Globus pallidus (tissue), 1 donor: ENCODE measurements at places on chromosomes 16 and 17.
A peak's percentile ranks its signal among the peaks of the same experiment; 100 is the strongest.

GRCh38 chr16:89556750-89557689 is 3.5 kb upstream of the RPL13 start:
- peak; percentile 97 for DNase-seq

DNA sequence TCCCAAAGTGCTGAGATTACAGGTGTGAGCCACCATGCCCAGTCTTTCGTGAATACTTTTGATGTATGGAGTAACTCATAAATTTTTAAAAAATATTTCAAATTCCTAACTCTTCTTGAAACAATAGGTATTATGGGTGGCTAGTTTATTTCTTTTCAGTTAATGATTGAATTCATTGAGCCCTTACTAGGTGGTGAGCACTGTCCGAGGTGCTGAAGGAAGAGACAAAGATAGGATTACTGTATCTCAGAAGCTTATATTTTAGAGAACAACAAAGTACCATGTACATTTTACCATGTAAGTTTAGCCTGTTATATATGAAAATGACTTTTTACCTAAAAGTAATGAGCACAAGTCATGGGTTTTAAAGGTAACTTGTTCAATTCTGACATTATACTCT is 418.3 kb downstream of the NPIPA7 start:
- no peak for DNase-seq

- no peak for DNase-seq
These were observed 98.5 kb downstream of the RAP1GAP2 start for GRCh38 chr17:2894782-2895181.

GRCh38 chr17:56908001-56908542 is 5.8 kb downstream of the TRIM25 start:
- DNase-seq: peak; percentile 16

- no peak for DNase-seq
These were observed 189.2 kb downstream of the SEC14L1 start for GRCh38 chr17:77329741-77330531.

DNA sequence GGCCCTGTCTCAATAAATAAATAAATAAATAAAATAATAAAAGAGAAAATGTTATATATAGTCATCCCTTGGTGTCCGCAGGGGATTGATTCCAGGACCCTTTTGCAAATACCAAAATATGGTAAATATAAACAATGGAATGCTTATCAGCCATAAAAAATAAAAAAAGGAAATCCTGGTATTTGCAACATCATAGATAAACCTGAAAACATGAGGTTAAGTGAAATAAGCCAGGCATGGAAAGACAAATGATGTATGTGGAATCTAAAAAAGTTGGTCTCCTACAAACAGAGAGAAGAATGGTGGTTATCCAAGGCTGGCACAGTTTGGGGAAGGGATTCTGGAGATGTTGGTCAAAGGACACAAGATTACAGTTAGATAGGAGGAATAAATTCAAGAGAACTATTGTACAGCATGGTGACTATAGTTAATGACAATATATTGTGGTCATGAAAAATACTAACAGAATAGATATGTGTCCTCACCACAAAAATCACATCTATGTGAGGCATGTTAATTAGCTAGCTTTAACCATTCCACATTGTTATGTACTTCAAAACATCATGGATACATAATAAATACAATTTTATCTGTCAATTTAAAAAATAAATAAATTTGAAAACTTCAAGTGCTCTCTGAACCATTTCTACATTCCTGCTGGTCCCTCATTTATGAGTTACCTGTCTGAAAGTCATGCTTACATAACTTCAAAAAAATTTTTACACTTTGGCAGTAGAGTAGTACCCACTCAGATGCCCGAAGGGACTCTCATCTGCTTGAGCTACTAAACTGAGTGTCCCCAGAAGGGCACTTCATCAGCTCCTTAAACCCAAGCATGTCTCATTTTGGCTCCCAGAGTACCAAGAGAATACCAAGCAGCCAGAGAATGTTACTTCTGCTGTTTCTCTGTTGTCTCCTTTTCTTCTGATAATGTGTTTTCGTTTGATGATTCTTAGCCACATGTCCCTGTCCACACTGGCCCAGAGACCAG is 26.6 kb downstream of the N4BP1 start:
- no peak for DNase-seq

- DNase-seq: no peak
These were observed 123.5 kb upstream of the CACNG5 start for GRCh38 chr17:66711401-66711800.
